ENCODE measurements at places on chromosomes 4 and X. TPM values are rescaled to one million over a fixed set of nuclear protein-coding genes. Genes with fewer than 3 reads are reported as not detected.

DNA sequence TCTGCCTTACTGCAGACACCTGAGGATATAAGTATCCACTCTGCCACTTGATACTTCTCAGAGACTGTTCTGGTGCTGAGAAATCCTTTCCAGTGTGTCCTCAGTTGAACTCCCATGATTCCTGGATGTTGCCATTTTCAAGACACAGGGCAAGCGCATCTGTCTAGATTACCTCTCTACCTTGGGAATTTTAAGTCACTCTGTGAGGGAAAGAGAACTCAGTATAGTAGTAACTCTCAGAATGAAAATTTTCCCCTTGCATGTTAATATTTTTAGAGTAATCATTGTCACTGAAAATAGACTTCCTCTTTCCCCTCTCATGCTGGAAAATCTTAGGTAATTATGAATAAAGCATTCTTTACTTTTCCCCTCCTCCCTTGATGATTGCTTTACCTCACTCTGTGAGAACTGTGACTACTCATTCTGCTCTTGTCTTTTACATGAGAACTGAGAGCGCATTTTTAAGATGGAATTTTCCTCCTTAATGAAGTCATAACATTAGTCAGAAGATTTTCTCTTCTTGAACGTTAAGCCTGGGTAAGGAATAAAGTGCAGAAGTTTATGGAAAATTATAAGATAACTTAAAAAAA lies 45.0 kb downstream of the TET2 start:
- DNase-seq = no peak

Gene PAGE1
- not detected for total RNA-seq

DNA sequence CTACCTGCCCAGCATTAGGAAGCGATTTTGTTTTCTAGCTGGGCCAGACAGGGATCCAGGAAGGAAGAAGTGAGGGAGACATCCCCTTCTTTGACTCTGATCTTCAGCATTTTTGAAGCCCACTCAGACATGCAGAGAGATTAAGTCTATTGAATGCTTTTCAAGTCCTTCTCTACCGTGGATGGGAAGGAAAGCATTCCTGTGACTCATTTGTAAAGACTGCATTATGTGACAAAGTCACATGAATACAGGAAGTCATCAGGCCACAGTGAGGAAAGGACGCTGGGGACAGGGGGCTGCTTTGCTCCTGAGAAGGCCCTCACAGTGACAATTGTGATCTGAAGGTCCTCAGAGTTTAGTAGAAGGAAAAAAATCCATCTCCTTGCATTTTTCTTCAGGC lies 67.4 kb upstream of the GBA3 start:
- DNase-seq = no peak

Gene AMBN
- not detected for total RNA-seq

DNA sequence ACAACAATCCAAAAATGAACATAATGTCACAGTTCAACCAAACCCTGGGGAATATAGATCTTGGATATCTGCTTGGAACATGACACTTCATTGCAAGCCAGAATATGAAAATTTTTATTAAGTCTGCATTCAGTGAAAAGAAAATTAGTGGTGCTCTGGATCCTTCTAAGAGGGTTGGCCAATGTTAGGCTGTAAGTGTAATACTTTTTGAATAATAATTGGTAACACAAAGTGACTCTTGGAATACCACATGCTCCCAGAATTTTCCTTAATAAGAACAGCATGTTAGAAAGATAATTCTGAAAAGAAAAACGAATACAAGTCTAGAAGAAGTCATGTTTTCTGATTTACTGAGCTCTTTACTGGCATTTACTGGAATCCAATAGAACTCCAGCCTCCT lies 175.8 kb downstream of the RASL11B start:
- no peak for DNase-seq

GRCh38 chr4:88758264-88758663 lies 60.6 kb upstream of the NAP1L5 start:
- no peak for DNase-seq

Gene TMPRSS11A
- not detected for total RNA-seq

DNA sequence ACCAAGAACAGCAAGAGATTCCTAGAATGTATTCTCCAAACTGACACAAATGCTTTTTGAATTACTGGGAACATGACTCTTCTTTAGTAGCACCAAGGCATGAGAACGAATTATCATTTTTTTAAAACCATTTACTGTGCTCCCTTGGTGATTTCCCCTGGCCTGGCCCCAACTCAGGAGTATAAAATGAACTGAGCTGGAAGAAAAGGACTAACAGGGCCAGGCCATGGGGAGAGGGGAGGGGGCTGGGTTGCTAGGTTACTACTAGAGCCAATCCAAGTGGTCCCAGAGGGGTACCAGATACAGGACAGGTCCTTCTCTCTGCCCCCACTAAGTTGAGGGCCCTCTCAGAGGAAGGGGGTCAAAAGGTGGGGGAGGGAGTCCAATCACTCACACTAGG lies 23.1 kb downstream of the SASH3 start:
- no peak for DNase-seq

Data from progenitor cell of endocrine pancreas (in vitro differentiated cells).